ENCODE measurements at places on chromosomes 7 and 10. TPM values are rescaled to one million over a fixed set of nuclear protein-coding genes. Genes with fewer than 3 reads are reported as not detected.

Gene ADCY1
- 19.0 TPM for total RNA-seq

Gene GSTK1
- total RNA-seq = 155 TPM

Gene COL26A1
- total RNA-seq = 10.6 TPM

Gene KEL
- total RNA-seq = 1.6 TPM

Gene TMEM270
- not detected for total RNA-seq

Gene HEPACAM2
- total RNA-seq = 55.7 TPM

Gene MALRD1
- 1.8 TPM for total RNA-seq

Gene PDZD7
- 1.4 TPM for total RNA-seq

Gene CCL24
- not detected for total RNA-seq

GRCh38 chr7:31664890-31665289 lies 22.1 kb upstream of the PPP1R17 start:
- no peak overlapping the region for H3K27ac ChIP-seq
- no peak for DNase-seq
- H3K27me3 ChIP-seq = peaks cover 3% of the 10 kb centered on the region
- H3K36me3 ChIP-seq = no peaks in the 10 kb centered on the region

GRCh38 chr10:86211691-86212390 lies 154.8 kb downstream of the GRID1 start:
- H3K4me1 ChIP-seq = no peaks in the 10 kb centered on the region
- H3K4me3 ChIP-seq = no peak overlapping the region
- no peaks in the 10 kb centered on the region for H3K36me3 ChIP-seq

GRCh38 chr7:148905093-148905666 lies 21.1 kb upstream of the EZH2 start:
- H3K27ac ChIP-seq = no peak overlapping the region
- H3K4me1 ChIP-seq = peaks cover 28% of the 10 kb centered on the region
- no peaks in the 10 kb centered on the region for H3K36me3 ChIP-seq
- DNase-seq = no peak

GRCh38 chr10:74869635-74870034 lies 43.2 kb downstream of the KAT6B start:
- H3K27me3 ChIP-seq = no peaks in the 10 kb centered on the region
- no peak overlapping the region for H3K27ac ChIP-seq
- H3K4me3 ChIP-seq = no peak overlapping the region
- peaks cover 7% of the 10 kb centered on the region for H3K4me1 ChIP-seq
- no peak for DNase-seq

GRCh38 chr7:155829796-155830470 lies 17.7 kb upstream of the SHH start:
- H3K4me1 ChIP-seq = peaks cover 3% of the 10 kb centered on the region
- no peak for DNase-seq
- no peak overlapping the region for H3K4me3 ChIP-seq
- H3K36me3 ChIP-seq = no peaks in the 10 kb centered on the region

DNA sequence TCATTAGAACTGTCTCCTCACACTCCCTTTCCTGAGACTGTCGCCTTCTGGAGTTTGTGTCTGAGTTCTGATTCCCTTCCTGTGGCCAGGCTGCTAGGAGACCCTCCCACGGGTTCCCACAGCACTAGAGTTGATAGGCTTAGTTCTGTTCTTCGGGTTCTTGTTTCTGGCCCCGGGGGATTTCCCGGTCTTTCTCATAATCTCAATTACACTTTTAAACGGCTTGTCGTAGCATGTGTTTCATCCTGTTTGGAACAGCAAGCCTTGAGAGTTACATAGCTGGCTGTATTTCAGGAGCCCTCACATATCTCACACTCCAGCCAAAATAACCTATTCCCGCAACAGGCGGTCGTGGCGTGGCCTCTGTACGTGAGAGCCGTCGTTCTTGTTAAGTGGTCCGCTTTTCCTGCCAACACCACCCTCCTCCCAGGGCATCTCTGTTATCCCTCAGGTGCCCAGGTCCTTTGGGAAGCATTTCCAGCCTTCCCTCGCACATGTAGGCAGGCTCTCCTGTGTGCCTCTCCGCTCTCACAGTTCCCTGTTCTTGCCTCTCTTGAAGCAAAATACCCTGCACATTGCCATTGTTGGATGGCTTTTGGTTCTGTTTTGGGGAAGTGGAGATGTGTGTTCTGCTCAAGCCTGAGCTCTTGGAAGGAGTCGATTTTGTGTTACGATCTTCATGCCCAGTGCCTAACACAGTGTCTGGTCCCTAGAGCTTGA lies 46.0 kb downstream of the CDC123 start:
- H3K4me1 ChIP-seq = peaks cover 6% of the 10 kb centered on the region
- no peaks in the 10 kb centered on the region for H3K27me3 ChIP-seq
- no peak overlapping the region for H3K4me3 ChIP-seq
- peak overlapping the region; percentile 26 for H3K27ac ChIP-seq
- DNase-seq = no peak

DNA sequence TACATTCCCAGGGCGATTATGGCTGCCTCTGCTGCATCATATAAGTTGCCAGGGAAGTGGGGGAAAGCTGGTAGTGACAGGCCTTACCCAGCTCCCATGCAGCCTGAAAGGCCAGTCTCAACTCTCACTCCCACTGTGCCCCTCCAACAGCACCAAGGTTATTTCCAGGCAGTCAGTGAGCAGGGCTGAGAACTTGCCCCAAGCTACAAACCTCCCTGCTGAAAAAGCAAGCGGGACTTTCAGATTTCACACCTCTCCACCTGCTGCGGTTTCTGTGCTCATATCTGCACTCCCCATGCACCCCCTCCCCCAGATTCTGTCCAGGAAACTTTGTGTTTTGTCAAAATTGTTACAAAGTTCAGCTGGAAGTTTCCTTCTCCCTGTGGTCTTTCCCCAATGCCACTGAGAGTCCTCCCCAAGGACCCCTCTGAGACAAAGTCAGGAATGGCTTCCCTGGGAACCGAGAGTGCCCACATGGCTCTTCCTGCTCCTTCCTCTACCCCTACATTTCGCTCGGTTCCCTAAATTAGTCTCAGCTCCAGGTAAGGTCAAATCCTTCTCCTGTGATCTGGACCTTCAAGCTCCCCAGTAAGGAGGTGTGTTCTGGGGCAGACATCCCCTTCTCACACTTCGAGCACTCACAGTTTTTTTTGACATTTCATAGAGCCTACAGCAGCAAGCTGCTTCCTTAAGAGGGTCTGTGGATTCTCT lies 25.3 kb upstream of the WNT2 start:
- no peak overlapping the region for H3K27ac ChIP-seq
- H3K36me3 ChIP-seq = no peaks in the 10 kb centered on the region
- H3K4me3 ChIP-seq = no peak overlapping the region
- H3K27me3 ChIP-seq = peaks cover 9% of the 10 kb centered on the region
- no peak for DNase-seq

DNA sequence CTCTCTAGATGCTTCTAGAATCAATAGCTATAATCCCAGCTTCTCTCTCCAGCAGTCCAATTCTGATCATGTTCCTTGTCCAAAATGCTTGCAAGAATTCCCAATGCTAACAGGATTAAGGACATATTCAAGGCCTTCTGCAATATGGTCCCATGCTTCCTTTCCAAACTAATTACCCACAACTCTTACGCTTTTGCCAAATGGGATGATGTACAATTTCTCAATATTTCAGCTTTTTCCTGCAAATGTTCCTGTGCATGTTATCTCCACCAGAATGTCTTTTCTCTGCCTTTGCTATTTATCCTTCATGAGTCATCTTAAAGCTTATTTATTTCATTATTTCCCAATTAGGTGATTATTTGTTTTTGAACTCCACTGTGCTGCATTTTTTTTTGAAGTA lies 556.4 kb downstream of the SORCS1 start:
- no peak overlapping the region for H3K4me3 ChIP-seq
- H3K36me3 ChIP-seq = no peaks in the 10 kb centered on the region
- no peak for DNase-seq
- H3K27me3 ChIP-seq = no peaks in the 10 kb centered on the region
- no peaks in the 10 kb centered on the region for H3K4me1 ChIP-seq

GRCh38 chr7:44324204-44324480 lies 1.3 kb downstream of the CAMK2B start:
- peaks cover 4% of the 10 kb centered on the region for H3K4me1 ChIP-seq
- peak overlapping the region; percentile 84 for H3K4me3 ChIP-seq
- H3K36me3 ChIP-seq = no peaks in the 10 kb centered on the region

DNA sequence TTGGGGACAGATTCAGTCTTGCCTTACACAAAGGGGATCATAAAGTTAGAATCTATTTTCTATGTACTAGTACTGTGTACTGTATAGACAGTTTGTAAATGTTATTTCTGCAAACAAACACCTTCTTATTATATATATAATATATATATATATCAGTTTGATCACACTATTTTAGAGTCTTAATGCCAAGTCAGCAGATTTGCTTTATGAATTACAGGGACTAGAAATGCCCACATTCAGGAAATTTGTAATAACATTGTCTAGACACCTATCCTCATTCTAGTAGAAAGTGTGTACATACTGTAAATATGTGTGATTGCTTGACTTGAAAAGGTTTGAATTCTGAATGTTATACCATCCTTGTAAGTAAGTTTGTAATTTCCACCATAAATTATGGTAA lies 111.2 kb downstream of the NSUN6 start:
- H3K27me3 ChIP-seq = no peaks in the 10 kb centered on the region
- H3K27ac ChIP-seq = no peak overlapping the region
- no peak for DNase-seq

DNA sequence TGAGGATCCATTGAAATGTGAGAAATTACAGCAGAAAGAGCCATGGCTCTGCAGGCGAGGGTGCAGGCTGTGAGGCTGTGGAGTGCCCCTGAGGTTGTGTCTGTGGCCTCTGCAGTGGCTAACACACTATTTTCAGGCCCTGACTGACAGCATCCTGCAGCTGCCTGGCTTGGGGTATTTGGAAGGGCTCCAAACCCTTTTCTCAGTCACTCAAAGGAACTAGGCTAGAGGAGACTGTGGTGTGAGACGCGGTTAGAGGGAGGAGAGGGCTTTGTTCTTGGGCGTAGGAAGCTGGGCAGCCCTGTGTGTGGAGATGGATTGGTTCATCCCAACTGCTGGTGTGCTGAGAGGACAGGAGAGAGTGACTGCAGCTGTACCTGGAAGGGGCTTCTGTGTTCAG lies 134.9 kb downstream of the RAMP3 start:
- no peaks in the 10 kb centered on the region for H3K4me1 ChIP-seq
- no peak for DNase-seq
- no peak overlapping the region for H3K27ac ChIP-seq
- no peaks in the 10 kb centered on the region for H3K27me3 ChIP-seq
- no peaks in the 10 kb centered on the region for H3K36me3 ChIP-seq

DNA sequence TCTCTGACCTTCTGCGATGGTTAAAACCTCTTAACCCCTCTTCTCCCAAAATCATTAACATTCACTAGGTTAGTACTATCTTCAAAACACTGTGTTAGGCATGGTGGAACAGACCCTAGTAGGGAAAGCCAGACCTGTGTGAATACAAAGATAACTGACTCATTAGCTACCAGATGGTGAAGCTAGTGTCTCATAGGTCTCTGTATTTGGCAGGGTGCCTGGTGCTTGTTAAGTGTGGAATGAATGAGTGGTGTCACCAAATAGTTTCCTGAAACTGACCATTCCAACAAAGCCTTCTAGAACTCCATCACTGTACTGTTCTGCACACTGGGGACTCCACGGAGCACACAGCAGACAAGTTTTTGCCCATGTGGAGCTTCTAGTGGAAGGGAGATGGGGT lies 27.7 kb upstream of the TM9SF3 start:
- H3K36me3 ChIP-seq = no peaks in the 10 kb centered on the region
- H3K4me3 ChIP-seq = no peak overlapping the region
- peak overlapping the region; percentile 11 for H3K27ac ChIP-seq
- no peaks in the 10 kb centered on the region for H3K27me3 ChIP-seq

GRCh38 chr10:70350501-70350900 lies 31.9 kb downstream of the LRRC20 start:
- H3K36me3 ChIP-seq = no peaks in the 10 kb centered on the region
- peaks cover 9% of the 10 kb centered on the region for H3K4me1 ChIP-seq
- H3K4me3 ChIP-seq = no peak overlapping the region
- H3K27ac ChIP-seq = no peak overlapping the region

GRCh38 chr10:101284101-101284743 lies 55.0 kb upstream of the LBX1 start:
- no peaks in the 10 kb centered on the region for H3K36me3 ChIP-seq
- H3K27ac ChIP-seq = peak overlapping the region; percentile 59
- peaks cover 74% of the 10 kb centered on the region for H3K27me3 ChIP-seq
- peak overlapping the region; percentile 72 for H3K4me3 ChIP-seq

GRCh38 chr10:97891497-97892167 lies 42.0 kb downstream of the GOLGA7B start:
- no peak overlapping the region for H3K27ac ChIP-seq
- no peak for DNase-seq
- no peak overlapping the region for H3K4me3 ChIP-seq

- no peak overlapping the region for H3K27ac ChIP-seq
- H3K27me3 ChIP-seq = no peaks in the 10 kb centered on the region
- H3K4me3 ChIP-seq = no peak overlapping the region
- H3K4me1 ChIP-seq = peaks cover 20% of the 10 kb centered on the region
Observed at GRCh38 chr10:96971324-96971723, 139.2 kb downstream of the LCOR start.

DNA sequence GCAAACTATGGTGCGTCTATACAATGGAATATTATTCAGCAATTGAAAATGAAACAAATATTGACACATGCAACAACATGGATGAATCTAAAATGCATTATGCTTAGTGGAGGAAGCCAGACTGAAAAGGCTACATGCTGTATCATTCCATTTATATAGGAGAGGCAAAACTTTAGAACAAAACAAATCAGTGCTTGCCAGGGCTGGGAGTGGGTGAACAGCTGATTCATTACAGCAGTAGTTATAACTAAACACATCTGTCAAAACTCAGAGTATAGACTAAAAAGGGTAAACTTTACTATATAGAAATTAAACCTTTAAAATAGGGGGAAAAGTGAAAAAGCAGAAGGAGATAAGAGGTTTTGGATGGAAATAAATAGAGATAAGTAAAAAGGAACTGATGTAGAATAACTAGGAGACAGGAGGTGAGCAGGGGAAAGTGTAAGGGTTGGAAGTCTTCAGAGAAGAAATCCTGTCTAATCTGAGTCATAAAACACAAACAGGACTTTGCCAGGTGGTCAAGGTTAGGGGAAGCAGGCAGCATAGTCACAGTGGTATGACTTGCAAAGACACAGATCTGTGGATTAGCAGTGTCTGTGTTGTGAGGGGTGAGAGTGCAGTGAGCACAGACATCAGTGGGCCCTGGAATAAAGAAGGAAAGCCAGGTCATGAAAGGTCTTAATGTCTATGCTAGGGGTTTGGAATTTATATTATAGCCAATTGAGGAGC lies 349.8 kb downstream of the PHTF2 start:
- H3K27ac ChIP-seq = no peak overlapping the region
- peaks cover 28% of the 10 kb centered on the region for H3K4me1 ChIP-seq
- peaks cover 9% of the 10 kb centered on the region for H3K27me3 ChIP-seq
- no peak overlapping the region for H3K4me3 ChIP-seq
- no peaks in the 10 kb centered on the region for H3K36me3 ChIP-seq

DNA sequence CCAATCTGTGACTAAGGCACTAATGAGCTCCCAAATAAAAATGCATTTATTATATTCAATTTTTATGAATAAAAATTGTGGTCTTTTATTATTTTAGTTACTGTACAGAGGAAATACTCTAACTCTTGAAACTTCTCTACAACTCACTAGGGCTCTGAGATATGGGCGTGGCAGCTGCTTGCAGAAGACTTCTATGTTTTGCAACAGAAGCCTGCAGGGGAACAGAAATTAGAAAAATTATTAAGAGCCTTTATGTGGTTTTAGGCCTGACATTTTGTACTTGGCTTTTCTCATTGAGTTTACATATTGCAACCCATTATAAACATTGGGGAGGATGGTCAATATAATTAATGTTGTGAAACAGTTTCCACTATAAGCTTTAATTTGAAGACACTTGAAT lies 581.4 kb downstream of the TNS3 start:
- H3K4me3 ChIP-seq = no peak overlapping the region
- no peak overlapping the region for H3K27ac ChIP-seq
- H3K27me3 ChIP-seq = no peaks in the 10 kb centered on the region
